ENCODE measurements at places on chromosomes 5 and 9.

DNA sequence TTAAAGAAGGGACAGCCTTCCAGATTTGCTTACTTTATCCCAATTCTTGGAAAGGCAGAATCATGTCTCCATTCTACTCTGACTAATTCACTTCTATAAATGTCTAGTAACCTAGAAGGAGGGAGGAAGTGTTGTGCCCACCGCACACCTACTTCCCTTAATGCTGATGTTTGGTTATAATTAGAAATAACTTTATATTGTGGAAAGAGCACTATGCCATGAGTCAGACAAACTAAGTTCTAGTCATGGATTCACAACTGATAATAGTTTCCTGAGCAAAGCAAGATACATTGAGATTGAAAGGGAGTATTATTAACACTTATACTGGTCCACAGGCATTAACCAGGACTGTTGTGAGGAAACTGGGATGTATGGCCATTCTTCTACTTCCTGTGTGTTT, 345.9 kb upstream of the RPS23 start:
- DNase-seq = no peak

GRCh38 chr5:65967288-65968066, 41.1 kb downstream of the ERBIN start:
- DNase-seq = no peak

- DNase-seq = no peak
These were observed 15.9 kb downstream of the RFX3 start for GRCh38 chr9:3509926-3510325.

GRCh38 chr5:141672841-141673813, 8.9 kb downstream of the ARAP3 start:
- no peak for DNase-seq

- no peak for DNase-seq
These were observed 58.4 kb downstream of the OR2K2 start for GRCh38 chr9:111271481-111272080.

- DNase-seq = peak; percentile 98
These were observed at the start of gene RPP25L for GRCh38 chr9:34611811-34612787. Gene RPP25L (minus strand): TSS chr9:34612097. CDS start chr9:34611296, 801 bp downstream.

- DNase-seq = no peak
These were observed 37.5 kb downstream of the PSMB7 start for GRCh38 chr9:124377551-124378406.

- no peak for DNase-seq
These were observed 141.2 kb upstream of the RETREG1 start for GRCh38 chr5:16757989-16758501.

DNA sequence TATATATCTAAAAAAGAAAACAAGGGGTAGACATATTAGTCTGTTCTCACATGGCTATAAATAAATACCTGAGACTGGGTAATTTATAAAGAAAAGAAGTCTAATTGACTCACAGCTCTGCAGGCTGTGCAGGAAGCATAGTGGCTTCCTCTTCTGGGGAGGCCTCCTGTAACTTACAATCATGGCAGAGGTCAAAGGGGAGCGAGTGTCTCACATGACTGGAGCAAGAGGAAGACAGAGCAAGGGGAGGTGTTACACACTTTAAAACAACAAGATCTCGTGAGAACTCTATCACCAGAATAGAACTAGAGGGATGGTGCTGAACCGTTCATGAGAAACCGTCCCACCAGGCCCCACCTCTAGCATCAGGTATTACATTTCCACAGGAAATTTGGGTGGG, 616.8 kb downstream of the TLE4 start:
- DNase-seq = no peak

DNA sequence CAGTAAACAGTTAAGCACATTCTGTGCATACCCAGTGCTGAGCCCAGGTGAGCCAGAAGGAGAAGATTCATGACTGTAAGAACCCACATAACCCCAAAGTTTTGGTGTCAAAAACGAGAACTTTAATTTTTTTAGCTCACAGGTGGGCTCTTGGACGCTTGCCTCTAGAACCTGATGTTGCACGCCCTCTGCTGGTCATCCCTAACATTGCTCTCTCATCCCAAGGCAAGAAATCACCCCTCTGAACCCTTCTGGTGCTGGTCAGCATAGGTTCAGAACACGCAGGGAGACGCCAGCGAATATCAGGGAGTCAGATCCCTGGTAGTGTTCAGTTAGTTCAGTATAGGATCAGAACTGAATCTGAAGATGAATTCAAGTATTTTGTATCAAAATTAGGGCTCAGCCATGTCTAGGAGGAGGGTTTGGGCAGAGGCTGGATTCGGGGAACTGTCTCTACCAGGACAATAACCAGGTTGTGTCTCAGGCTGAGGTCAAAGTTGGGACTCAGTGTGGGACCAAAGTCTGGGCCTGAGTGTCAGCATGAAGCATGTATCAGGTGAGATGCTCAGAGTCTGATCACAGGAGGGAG, 4.1 kb upstream of the DNAJB5 start:
- DNase-seq = peak; percentile 78

- no peak for DNase-seq
These were observed 164.7 kb upstream of the IRX4 start for GRCh38 chr5:2047341-2047927.

- no peak for DNase-seq
These were observed 179.4 kb downstream of the SEMA6A start for GRCh38 chr5:116395226-116395625.

- no peak for DNase-seq
These were observed 102.6 kb downstream of the PDZD2 start for GRCh38 chr5:31741496-31741895.

DNA sequence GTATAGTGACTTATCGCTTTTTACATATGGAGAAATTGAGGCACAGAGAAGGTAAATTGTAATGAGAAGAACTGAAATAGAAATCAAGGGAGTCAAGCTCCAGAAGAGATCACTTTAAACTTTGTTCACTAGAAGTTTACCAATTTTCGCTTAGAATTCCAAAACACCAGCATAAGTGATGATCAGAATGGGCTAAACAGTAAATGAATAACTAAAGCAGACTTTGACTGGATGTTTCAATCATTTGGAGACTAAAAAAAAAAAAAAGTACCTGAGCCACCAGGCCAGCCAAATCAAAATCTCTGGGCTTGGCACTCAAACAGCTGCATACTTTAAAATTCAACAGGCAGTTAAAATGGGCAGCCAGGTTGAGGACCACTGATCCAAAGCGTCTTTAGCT, 38.2 kb upstream of the FYB1 start:
- no peak for DNase-seq

DNA sequence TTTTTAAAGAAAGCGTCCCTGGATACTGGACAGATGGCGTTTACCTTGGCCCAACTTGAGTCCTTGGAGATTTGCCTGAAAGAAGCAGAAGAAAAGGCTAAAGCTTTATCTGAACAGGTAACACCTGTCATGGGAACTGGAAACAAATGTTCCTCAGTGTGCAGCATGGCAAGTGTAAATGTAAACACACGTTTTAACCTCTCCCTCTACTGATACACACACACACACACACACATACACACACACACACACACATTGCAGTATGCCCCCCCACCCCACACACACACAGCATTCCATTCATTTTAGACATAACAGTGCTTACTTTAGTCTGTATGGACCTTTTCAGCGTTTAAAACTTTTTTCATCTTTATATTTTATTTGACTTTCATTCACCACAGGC, 51.1 kb downstream of the CCDC192 start:
- DNase-seq = no peak

DNA sequence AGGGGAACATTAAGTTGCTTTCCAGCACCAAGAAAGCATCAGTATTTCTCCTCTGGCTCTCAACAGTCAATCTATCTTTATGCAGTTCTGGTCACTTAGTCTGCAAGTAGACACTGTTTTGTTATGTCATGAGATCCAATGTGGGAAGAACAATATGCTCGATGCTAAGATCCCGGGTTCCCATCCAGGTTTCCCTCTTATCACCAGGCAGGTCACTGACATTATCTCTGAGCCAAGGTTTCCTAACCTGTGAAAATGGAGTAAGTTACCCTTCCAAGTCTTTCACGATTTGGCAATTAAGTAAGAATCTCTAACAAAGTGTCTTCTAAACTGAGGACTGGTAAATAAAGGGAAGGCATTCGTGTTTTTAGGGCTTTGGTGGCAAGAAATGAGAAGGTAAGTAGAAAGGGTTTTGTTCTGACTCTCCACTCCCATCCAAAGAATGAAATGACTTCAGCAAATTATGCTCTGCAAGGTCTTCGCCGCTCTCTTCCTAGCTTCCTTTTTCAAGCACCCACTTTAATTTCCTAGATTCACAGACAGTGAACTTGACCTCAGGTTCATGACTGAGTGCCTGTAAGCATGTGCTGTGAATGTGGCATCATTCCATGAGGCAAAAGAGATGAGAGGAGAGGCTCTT, 86.4 kb downstream of the DCP2 start:
- no peak for DNase-seq

DNA sequence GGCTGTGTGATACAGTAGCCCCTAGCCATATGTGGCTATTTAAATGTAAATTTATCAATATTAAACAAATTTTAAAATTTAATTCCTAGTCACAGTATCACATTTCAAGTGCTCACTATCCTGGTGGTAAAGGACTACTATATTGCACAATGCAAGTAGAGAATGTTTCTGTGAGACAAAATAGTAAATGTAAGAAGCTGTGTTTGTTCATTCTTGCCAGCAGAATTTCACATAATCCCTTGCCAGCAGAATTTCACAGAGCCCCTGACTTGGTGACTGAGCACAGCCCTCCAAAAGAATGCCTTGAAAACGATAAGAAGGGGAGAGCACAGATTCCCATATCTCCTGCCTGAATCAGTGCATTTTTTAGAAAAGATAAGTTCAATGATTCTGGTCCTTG, 75.9 kb upstream of the SELENOP start:
- no peak for DNase-seq

- no peak for DNase-seq
These were observed 108.5 kb downstream of the NR6A1 start for GRCh38 chr9:124662561-124662960.

- DNase-seq = peak; percentile 31
These were observed 25.8 kb downstream of the NSUN2 start for GRCh38 chr5:6606884-6607558.

DNA sequence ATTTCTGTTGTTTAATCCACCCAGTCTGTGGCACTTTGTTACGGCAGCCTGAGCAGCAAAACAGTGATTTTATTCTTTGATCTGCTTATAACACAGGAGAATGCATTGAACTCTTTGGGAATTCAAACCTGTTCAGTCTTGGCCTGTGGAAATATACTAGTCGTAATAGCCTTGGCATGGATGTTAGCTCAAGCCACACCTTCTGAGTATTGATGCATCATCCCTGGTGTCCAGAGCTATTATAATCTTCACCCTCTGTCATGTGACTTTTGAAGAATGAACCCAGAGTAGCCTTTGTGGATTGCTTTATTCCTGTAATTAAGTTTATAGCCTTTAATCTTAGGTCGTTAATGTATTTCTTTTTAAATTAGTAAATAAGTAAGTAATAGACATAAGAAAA, 50.8 kb upstream of the TEX48 start:
- no peak for DNase-seq

DNA sequence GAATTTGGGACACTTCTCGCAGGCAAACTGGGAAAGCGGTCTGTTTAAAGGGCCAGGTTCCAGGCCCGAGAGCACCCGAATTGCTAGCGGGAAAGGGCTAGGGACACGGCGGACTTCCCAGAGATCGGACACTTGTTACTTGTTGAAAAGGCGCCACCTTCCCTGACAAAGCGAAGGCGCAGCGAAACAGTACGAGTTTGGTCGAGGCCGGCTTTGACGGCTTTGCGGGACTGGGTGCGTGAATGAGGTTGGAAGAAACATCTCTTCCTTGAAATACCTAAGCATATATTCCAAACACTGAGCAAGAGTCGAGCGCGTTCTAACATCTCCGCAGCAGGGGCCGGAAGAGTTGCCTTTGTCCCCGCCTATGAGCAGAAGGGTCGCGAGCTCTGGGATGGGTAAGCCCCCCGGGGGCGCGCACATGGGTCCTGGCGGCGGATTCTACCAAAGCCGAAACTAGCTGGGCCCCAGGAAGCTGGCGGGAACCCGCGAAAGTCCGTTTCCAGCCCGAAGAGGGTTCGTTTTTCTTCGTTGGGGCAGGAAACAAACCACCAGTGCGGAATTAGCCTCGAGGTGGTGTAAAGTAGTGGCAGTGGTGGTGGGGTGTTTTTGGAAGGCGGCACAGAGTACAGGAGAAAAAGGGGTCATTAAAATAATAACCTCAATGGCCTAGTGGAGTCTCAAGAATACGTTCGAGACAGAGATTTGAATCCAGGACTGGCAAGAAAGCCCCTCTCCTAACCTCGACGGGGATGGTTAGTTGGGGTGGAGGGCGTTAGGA, 1.5 kb downstream of the GDNF start:
- DNase-seq = no peak

DNA sequence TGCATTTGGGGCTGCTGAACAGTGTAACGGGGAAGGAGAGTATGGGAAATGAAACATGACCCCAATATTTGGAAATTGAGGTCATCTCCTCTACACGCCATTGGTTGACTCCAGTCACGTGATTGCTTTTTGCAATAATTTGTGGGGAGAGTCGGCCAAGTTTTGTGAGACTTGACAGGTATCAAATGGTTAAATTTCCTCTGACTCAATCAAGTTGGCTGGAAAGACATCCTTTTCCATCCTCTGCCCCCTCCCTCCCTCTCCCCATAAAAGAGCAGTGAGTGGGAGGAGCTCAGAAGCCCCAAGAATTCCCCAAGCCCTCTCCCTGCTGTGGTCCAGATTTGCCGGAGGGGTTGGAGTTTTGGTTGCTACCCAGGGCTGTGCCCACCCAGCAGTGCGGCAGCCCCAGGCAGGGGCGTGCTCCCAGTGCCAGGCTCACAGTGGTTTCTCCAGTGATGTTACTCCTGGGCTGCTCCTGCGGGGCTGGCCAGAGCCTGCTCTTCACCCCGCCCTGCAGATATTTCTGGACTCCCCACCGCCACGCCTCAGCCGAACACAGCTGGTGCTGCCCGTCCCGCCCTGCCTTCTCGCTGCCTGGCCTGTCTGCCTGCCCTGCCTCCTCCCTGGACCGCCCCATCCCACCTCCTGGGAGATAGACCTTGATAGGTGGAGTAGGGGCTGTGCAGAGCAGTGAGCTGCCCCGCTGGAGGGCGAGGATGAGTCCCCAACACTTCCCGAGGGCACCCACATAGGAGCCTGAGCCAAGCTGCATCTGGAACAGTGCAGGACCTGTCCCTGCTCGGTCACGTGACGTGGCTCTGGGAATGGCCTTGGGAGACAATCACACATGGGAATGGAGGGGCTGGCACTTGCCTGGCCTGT, 3.4 kb downstream of the COL5A1 start:
- DNase-seq = no peak

GRCh38 chr9:130417602-130418001, 27.2 kb upstream of the ASS1 start:
- DNase-seq = no peak

GRCh38 chr9:123658792-123659191, 271.1 kb downstream of the DENND1A start:
- DNase-seq = no peak

GRCh38 chr9:133703591-133704399, 34.4 kb downstream of the SARDH start:
- no peak for DNase-seq

DNA sequence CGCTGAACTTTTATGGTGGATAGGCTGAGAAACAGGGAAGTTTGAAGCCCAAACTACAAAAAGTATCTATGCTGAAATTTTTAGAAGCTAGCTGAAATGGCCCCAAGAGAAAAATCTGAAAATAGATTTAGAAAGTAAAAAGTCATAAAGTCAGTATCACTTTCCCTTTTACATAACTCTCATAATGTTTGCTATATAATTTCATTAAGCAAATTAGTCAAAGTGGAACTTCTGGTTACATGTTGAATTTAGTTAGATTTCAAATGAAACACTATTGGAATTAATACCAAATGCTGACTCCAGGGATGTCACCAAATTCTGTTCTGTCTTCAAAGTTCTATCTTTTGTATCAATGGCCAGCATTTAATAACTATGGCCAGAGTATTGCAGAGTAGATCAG, 126.9 kb downstream of the TTC39B start:
- no peak for DNase-seq

GRCh38 chr5:180704362-180704761, 35.5 kb downstream of the OR2Y1 start:
- DNase-seq = no peak
